Foreskin melanocyte (primary cell): ENCODE measurements at places on chromosomes 11 and 22.
A peak's percentile ranks its signal among the peaks of the same experiment; 100 is the strongest.

GRCh38 chr11:65894034-65894591 is 3.6 kb downstream of the CCDC85B start:
- no peak for DNase-seq

- DNase-seq, result no peak
These were observed 13.1 kb downstream of the SCARF2 start for GRCh38 chr22:20424568-20424931.

GRCh38 chr11:61695917-61696316 is 15.7 kb downstream of the DAGLA start:
- no peak for DNase-seq

DNA sequence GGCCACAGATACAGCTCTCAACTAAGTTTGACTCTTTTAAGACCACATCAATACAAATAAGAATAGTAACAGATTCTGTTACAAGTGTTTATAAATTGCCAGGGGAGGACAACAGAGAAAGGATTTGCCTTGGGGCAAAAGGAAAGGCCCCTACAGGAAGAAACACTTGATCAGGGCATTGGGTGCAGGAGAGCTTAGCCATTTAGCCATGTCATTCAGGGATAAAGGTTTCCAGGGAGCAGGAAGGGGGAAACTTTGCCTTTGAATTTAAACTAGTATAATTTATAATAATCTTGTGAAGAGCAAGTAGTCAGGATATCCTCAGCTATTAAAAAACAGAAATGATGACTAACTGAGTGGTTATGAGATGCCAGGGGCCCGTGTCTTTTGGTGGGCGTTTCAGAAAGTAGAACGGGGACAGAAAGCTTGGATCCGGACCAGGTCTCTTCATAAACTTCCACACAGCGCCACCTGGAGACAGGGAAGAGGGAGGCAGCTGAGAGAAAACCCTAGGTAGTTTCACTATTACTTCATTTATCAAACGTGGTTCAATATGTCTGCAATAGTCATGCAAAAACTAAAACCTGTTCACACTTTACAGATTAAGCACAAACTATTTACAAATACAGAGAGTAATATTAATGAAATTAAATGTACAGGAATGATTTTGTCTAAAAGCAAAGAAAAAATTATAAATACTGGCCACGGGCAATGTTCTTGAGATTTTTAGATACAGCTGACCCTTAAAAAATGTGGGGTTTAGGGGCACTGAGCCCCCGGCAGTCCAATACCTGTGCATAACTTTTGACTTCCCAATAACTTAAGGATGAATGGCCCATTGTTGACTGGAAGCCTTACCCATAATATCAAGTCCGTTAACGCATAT is 11.0 kb upstream of the SLC5A4 start:
- DNase-seq, result peak; percentile 68

DNA sequence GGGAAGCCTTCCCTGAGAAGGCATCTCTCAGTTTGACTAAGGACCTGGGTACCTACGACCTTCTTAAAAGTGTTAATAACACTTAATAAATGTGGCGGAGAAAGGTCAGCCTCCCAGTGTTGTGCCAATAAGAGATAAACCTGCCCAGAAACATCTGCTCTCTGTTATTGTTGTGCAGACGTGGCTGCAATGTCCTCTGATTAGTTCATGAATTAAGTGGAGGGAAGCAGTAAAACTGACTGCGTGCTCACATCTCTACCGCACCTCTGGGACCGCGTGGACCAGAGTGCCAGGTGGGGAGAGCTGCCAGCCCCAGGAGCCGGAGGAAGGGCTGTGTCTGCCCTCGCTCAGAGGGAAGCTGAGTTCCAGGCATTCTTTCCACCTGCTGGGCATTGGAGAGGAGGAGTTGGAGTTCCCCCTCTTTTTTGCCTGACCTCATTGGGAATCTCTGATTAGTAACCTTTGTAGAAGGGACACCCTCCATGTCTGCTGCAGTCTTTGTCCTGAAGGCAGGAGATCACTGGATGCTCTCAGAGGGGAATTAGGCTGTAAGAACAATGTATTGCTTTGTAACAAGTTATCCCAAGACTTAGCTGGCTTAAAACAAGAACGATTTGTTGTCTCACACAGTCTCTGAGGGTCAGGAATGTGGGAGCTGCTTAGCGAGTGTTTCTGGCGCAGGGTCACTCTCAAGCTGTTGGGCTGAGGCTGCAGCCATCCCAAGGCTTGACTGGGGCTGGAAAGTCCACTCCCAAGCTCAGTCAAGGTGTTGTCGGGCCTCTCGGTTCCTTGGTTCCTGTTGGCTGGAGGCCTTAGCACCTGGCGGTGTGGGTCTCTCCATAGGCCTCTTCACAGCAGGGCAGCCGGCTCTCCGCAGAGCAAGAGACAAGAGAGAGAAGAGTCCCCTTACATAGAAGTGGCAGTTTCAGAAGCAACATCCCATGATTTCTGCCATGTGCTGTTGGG is 247.6 kb upstream of the TBCEL start:
- peak; percentile 52 for DNase-seq

GRCh38 chr11:104573441-104573990 is 324.7 kb downstream of the CASP12 start:
- DNase-seq, result no peak

DNA sequence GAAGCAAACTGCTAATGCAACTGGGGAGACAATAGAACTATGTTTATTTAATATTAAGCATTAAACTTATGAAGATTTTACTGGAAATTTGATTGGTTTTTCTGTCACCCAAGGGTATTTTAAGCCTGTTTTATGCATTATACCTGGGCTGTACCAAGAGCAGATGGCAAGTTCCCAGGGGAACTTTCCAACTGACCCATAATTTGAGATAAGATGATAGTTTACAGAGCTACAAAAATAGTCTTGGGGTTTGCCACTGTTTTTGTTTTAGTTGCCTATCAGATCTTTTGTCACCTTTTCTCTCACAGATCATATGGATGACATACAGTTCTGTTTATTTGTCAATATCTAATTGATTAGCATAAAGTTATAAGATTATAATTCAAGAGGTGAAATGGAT is 43.9 kb downstream of the PDE3B start:
- DNase-seq, result no peak

DNA sequence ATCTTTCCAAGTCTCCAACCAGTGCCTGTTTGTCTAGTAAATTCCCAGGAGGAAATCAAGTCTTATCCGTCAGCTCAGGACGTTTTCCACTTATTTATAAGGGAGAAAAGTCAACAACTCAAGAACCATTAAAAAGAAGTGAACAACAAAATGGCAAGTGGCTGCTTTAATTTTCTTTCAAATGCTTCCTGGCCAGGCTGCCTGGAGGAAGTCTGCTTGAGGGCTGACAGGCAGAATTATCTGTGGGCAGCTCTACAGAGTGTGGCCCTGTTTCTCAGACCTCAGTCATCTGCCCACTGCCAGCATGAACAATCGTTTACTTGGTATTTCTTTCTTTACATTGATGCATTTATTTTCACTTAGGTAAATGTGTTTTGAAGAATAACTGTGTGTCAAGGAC is 281.9 kb upstream of the ISX start:
- DNase-seq, result no peak

- no peak for DNase-seq
These were observed 35.9 kb downstream of the TCIRG1 start for GRCh38 chr11:68074584-68075352.

GRCh38 chr11:94831529-94831928 is 63.4 kb downstream of the AMOTL1 start:
- no peak for DNase-seq

DNA sequence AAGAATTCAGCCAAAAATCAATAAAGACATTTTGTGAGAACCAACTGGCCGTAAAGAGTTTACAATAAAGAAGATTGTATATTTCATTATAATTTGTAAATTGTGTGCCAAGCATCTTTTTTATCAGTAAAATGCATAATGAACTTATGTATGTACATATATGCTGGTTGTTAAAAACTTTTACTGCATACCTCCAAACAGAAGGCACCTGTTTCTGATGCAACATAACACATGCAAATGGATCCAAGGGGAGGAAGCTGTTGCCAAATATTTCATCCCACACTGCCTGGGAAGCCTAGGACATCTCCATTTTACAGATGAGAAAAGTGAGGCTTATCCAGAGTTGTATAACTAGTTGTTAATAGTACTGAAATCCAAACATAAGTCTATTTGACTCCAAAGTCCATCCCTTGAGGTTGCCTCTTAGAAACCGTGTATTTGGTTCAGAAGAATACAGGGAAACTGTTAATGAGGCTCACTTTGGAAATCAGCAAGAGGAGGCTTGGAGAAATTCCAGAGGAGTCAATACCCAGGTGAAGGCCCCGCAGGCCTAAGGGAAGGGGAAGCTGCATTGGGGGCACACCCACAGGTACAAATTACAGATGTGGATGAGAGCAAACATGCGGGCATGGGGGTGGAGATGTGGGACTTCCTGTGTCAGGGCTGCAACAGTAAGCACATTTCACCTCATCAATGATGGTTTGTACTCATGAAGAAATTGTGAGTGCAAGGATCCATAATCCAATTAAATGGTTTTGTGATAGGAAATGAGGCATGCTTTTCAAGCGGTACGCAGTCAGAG is 51.1 kb downstream of the RCN1 start:
- DNase-seq, result no peak

DNA sequence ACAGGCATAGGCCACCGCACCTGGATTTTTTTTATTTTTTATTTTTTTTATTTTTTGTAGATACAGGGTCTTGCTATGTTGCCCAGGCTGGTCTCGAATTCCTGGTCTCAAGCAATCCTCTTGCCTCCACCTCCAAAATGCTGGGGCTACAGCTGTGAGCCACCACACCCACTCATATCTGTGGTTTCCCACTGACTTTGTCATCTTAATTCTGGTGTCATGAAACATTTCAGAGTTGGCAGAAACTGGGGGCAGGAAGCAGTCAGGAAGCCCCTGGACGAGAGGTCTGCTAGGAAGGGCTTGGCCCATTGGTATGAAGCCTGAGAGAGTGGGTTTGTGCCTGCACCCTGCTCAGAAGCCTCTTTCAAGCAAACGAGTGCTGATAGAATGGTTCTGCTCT is 49.1 kb downstream of the COMMD9 start:
- no peak for DNase-seq

- no peak for DNase-seq
These were observed 18.0 kb upstream of the RAB38 start for GRCh38 chr11:88193278-88193677.

- no peak for DNase-seq
These were observed at the start of gene CCDC83 for GRCh38 chr11:85855341-85855656. Gene CCDC83 (plus strand): TSS chr11:85855383. CDS start chr11:85865124, 9,741 bp downstream.

DNA sequence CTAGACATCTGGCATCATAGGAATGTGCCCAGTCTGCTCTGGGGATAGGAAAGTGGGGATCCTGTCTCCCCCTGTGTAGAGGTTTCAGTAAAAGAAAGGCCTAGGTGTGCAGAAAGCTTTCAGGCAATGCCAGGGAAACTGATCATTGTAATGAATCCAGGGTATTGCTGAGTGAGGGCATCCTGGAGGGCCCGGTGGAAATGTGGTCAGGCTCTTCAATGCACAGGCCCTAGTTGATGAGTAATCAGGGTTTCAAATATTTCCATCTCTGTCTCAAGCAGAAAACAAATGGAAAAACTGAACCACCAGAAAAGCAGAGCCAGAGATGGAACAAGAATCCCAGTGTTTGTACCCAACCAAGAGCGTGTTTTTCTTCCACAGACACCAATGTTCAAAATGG is 2.0 kb downstream of the CD3E start:
- DNase-seq, result peak; percentile 38

GRCh38 chr22:25566186-25566897 is 1.9 kb downstream of the GRK3 start:
- DNase-seq, result no peak

- no peak for DNase-seq
These were observed 11.6 kb upstream of the TSKU start for GRCh38 chr11:76771446-76772099.

DNA sequence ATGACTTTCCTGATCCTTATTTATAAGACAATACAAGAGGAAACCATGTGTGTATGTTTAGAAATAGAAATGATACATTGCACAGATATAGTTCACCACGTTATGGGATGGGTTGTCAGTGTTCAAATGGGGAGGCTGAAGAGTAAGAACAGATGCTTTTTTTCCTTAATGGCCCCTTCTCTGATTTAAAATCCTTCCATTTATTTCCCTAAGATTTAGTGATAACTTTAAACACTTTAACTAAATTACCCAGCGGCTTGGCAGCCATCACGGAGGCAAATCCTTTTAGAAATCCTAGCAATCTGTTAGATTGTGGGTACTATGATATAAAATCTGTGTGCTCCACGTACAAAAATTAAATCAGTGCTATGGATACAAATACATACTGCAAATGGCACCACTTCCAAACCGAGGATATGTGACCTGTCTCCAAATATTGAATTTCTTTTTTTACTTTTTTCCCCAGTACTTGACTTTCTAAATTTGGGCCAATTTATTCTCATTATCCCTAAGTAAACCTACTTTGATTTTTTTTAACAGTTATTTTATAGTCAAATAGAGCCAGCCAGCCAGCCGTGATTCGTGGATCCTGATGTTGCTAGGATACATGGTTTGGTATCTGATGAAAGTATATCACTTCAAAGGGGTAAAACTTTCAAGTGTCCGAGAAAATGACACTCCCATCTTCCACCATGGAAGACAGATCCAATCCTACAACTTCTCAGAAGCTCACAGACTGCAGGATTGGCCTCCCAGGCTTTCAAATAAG is 46.1 kb downstream of the BDNF start:
- no peak for DNase-seq

- no peak for DNase-seq
These were observed 22.5 kb upstream of the CLDN5 start for GRCh38 chr22:19546680-19547079.

DNA sequence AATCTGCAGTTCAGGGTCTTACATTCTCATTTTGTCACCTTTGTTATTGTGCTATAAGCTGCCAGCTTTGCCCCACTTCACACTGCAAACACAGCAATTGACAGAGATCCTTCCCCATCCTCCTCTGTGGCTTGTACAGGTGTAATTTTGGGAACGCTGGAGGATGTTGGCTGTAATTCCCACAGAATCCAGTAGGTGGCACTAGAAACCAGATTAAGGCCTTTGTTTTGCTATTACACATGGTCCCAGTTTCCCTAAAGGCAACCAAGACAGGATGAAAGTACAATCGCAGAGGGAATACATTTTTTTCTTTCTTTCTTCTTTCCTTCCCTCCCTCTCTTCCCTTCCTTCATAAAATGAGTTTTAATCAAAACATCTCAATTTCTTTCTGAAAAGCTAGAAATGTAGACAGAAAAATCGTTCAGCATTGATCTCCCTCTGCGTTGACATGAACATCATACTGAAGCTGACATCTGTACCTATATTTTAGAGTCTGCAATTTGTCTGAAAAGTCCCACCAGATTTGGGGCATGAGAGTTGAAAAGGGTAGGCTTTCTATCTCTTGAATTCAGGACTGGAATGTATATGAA is 21.3 kb upstream of the NELL1 start:
- DNase-seq, result peak; percentile 35
